ENCODE measurements at places on chromosomes 2 and 18.

DNA sequence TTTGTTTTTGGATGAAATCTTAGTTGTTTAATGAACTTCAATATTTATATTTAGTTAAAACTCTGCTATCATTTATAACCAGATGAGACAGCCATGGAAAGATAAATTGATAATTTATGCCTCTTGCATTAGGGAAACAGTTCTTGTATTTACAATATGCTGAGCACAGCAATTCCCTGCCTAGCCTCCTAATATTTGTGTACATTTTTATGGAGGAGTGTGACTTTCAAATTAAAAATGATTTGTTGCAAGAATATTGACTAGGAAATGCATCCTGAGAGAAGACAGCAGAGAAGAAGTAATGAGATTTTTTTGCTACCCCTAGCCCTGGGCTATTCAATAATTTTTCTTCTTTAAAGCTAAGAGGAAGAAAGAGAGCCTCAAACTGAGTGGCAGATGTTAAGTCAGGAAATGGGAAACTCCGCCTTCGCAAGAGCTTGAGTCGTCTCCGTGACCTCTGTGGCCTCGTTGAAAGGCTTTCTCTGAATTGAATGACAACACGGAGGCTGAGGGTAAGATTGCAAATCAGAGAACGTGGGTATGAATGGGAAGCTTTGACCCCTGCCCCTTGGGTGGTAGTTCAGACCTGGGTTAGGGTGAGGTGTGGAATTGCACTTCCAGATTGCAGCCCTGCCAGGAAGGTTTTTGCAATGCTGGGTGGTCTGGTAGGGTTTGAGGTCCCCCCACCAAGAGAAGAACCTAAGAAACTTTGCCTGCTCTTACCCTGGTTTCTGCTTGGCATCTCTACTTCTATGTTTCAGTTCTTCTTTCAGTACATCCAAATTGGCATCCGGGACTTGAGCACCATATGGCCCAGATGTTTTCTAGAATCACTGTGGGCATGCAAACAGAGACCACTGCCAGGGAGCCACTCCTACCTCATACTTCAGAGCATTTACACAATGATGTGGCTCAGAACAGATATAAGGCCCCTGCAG, 210.3 kb upstream of the RBMS1 start:
- no peak overlapping the region for H3K27ac ChIP-seq
- no peak overlapping the region for H3K4me3 ChIP-seq
- no peaks in the 10 kb centered on the region for H3K36me3 ChIP-seq
- DNase-seq: no peak
- H3K4me1 ChIP-seq: no peaks in the 10 kb centered on the region

DNA sequence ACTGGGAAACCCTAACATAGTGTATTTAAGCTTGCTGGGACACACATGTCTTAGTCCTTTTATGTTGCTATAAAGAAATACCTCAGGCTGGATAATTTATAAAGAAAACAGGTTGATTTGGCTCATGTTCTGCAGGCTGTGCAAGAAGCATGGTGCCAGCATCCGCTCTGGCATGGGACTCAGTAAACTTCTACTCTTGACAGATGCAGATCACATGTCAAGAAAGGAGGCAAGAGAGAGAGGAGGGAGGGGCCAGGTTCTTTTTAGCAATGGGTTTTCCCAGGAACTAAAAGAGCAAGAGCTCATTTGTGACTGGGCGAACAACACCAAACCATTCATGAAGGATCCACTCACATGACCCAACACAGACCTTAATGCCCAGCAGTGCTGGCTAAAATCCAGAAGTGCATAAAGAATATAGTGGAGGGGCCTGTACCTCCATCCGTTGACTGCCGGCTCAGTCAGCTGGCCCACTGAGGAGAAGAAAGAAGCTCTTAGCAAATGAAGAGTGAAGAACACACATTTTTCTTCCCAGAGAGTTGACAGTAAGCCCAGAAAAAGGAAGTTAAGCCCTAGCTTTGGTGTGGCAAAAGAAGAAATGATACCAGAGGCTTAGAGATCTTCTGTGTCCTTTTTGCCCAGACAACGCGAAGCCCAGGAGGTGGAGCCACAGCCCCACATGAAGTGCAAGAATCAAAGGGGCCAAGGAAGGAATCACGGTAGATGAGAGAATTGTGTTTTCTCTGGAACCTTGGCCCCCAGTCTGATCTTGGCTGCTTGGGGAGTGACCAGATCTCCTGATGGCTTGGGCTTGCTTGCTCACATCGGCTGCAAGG, 183.5 kb upstream of the FAM98A start:
- no peaks in the 10 kb centered on the region for H3K36me3 ChIP-seq
- no peaks in the 10 kb centered on the region for H3K4me1 ChIP-seq
- no peak overlapping the region for H3K4me3 ChIP-seq
- H3K27ac ChIP-seq: no peak overlapping the region
- DNase-seq: no peak

- peak; percentile 24 for DNase-seq
- H3K27ac ChIP-seq: no peak overlapping the region
- H3K4me1 ChIP-seq: peaks cover 68% of the 10 kb centered on the region
- H3K27me3 ChIP-seq: no peaks in the 10 kb centered on the region
- H3K4me3 ChIP-seq: no peak overlapping the region
These were observed 2.8 kb upstream of the MOGAT1 start for GRCh38 chr2:222668494-222669154.

GRCh38 chr2:202909394-202910192, 1.9 kb downstream of the WDR12 start:
- H3K27me3 ChIP-seq: no peaks in the 10 kb centered on the region
- H3K36me3 ChIP-seq: peaks cover 2% of the 10 kb centered on the region
- H3K4me3 ChIP-seq: peak overlapping the region; percentile 88
- no peak overlapping the region for H3K27ac ChIP-seq
- peaks cover 26% of the 10 kb centered on the region for H3K4me1 ChIP-seq
- no peak for DNase-seq

DNA sequence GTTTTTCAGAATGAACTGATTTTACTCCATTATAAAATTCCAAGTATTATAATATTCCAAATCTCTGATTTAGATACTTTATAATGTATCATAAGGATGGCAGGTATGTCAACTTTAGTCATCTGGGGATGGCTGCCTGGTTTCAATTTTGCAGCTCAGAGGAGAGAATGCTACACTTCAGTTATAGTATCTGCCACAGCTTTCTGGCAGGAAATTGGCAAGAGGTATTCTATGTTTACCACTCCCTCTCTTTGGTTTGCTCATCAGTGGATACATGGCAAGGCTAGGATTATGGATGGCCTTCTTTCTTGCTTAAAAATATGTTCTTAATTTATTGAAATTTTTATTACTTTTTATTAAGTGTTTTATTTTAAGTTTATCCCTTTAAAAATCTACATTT, 67.0 kb upstream of the TNFRSF11A start:
- no peak overlapping the region for H3K4me3 ChIP-seq
- H3K27ac ChIP-seq: no peak overlapping the region
- DNase-seq: no peak
- no peaks in the 10 kb centered on the region for H3K4me1 ChIP-seq

GRCh38 chr2:70479816-70480215, 73.8 kb downstream of the TGFA start:
- no peak for DNase-seq
- peaks cover 11% of the 10 kb centered on the region for H3K4me1 ChIP-seq
- no peak overlapping the region for H3K4me3 ChIP-seq
- no peaks in the 10 kb centered on the region for H3K27me3 ChIP-seq

GRCh38 chr18:63819786-63820185, 44.6 kb downstream of the SERPINB7 start:
- no peaks in the 10 kb centered on the region for H3K4me1 ChIP-seq
- no peak for DNase-seq
- H3K36me3 ChIP-seq: no peaks in the 10 kb centered on the region
- no peaks in the 10 kb centered on the region for H3K27me3 ChIP-seq

DNA sequence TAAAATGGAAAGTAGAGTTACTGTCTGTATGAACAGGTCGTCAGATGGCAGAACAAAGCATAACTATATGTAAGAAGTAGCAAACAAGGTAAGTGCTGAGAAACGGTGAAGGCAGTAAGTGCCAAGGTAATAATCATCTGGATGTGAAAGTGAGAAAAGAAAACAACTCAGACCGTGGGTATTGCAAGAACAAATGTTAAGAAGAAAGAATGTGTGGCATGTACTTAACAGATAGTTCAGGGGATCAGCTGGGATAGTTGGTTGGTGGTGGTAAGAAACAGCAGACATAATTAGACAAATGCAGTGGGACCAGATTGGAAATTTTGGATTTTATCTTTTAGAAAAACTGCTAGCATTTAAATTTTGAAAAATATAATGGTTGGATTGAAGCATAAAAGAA, 375.8 kb upstream of the NXPH2 start:
- no peak for DNase-seq
- no peak overlapping the region for H3K4me3 ChIP-seq
- no peaks in the 10 kb centered on the region for H3K36me3 ChIP-seq
- H3K4me1 ChIP-seq: no peaks in the 10 kb centered on the region
- H3K27me3 ChIP-seq: no peaks in the 10 kb centered on the region
- H3K27ac ChIP-seq: no peak overlapping the region

GRCh38 chr2:27967076-27967475, 76.5 kb downstream of the BABAM2 start:
- H3K27ac ChIP-seq: no peak overlapping the region
- no peaks in the 10 kb centered on the region for H3K27me3 ChIP-seq
- no peak overlapping the region for H3K4me3 ChIP-seq
- H3K36me3 ChIP-seq: no peaks in the 10 kb centered on the region
- DNase-seq: no peak
- no peaks in the 10 kb centered on the region for H3K4me1 ChIP-seq

- peaks cover 10% of the 10 kb centered on the region for H3K4me1 ChIP-seq
- no peak overlapping the region for H3K4me3 ChIP-seq
- peaks cover 25% of the 10 kb centered on the region for H3K36me3 ChIP-seq
- no peaks in the 10 kb centered on the region for H3K27me3 ChIP-seq
- H3K27ac ChIP-seq: no peak overlapping the region
These were observed 51.8 kb downstream of the MYO1B start for GRCh38 chr2:191297033-191297432.

DNA sequence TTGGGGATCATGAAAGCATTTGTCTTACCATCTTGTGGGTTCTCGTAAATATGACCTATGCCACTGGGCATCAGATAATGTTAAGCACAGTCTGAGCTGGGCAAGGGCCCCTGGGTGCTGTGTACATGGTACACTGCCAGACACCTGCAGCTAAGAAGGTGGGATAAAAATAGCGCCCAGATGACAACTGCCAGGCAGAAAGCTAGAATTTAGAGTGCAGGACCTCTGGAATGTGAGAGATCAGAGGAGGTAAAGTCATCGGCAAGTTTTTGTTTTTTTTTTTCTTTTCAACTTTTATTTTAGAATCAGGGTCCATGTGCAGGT, 53.8 kb upstream of the CYRIA start:
- no peak overlapping the region for H3K27ac ChIP-seq
- H3K4me1 ChIP-seq: no peaks in the 10 kb centered on the region
- 0 out of 2 replicates have a peak, but pooled peaks cover 2% of the 10 kb centered on the region for H3K27me3 ChIP-seq
- no peak overlapping the region for H3K4me3 ChIP-seq
- H3K36me3 ChIP-seq: no peaks in the 10 kb centered on the region

- H3K27ac ChIP-seq: no peak overlapping the region
- H3K36me3 ChIP-seq: no peaks in the 10 kb centered on the region
- H3K4me1 ChIP-seq: no peaks in the 10 kb centered on the region
- H3K4me3 ChIP-seq: no peak overlapping the region
- no peak for DNase-seq
These were observed 18.8 kb upstream of the CD207 start for GRCh38 chr2:70854411-70854810.

- no peak overlapping the region for H3K27ac ChIP-seq
- no peaks in the 10 kb centered on the region for H3K36me3 ChIP-seq
- no peak for DNase-seq
- H3K4me1 ChIP-seq: peaks cover 54% of the 10 kb centered on the region
- H3K4me3 ChIP-seq: no peak overlapping the region
These were observed 85.4 kb upstream of the ZCCHC2 start for GRCh38 chr18:62437235-62438017.

GRCh38 chr2:191806396-191806795, 40.5 kb downstream of the CAVIN2 start:
- no peak for DNase-seq
- H3K4me3 ChIP-seq: no peak overlapping the region
- H3K4me1 ChIP-seq: peaks cover 5% of the 10 kb centered on the region
- no peak overlapping the region for H3K27ac ChIP-seq

GRCh38 chr2:240121675-240122074, 14.4 kb downstream of the COPS9 start:
- no peak overlapping the region for H3K27ac ChIP-seq
- H3K4me1 ChIP-seq: no peaks in the 10 kb centered on the region
- DNase-seq: no peak

GRCh38 chr2:209391776-209392401, 32.0 kb upstream of the MAP2 start:
- H3K4me3 ChIP-seq: no peak overlapping the region
- H3K27ac ChIP-seq: no peak overlapping the region
- H3K27me3 ChIP-seq: no peaks in the 10 kb centered on the region
- no peaks in the 10 kb centered on the region for H3K36me3 ChIP-seq
- no peaks in the 10 kb centered on the region for H3K4me1 ChIP-seq
- DNase-seq: no peak

- H3K27ac ChIP-seq: peak overlapping the region; percentile 95
- H3K36me3 ChIP-seq: peaks cover 14% of the 10 kb centered on the region
- peak overlapping the region; percentile 90 for H3K4me3 ChIP-seq
These were observed 1.1 kb downstream of the DNAJC27 start for GRCh38 chr2:24970483-24971285.

- no peaks in the 10 kb centered on the region for H3K27me3 ChIP-seq
- no peaks in the 10 kb centered on the region for H3K36me3 ChIP-seq
- DNase-seq: no peak
- no peak overlapping the region for H3K27ac ChIP-seq
- no peak overlapping the region for H3K4me3 ChIP-seq
These were observed 58.4 kb upstream of the SLC8A1 start for GRCh38 chr2:40510304-40510703.

GRCh38 chr18:4040391-4041092, 414.6 kb downstream of the DLGAP1 start:
- no peaks in the 10 kb centered on the region for H3K36me3 ChIP-seq
- no peak overlapping the region for H3K4me3 ChIP-seq
- no peak for DNase-seq
- no peaks in the 10 kb centered on the region for H3K27me3 ChIP-seq

DNA sequence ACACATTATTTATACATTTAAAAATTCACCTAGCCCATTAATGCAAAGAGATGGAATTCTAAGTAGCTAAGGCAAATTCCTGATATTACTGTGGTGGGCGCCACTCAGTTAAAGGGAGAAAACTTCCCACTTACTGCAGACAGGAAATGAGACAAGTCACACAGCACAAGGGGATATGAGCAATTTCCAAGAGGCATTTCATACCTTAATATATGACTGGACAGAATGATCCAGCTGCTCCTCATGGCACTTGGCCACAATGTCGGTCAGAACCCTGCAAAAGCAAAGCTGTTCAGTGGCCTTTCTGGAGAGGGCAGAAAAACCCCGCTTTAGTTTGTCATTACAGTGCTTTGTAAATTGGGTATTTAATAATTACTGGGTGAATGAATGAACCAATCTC, 121.4 kb upstream of the CCDC195 start:
- H3K36me3 ChIP-seq: no peaks in the 10 kb centered on the region
- DNase-seq: no peak
- H3K27ac ChIP-seq: no peak overlapping the region
